Spinal cord (tissue), 10 donors: ENCODE measurements at places on chromosomes 3 and 15. TPM values are rescaled to one million over a fixed set of nuclear protein-coding genes. Genes with fewer than 3 reads are reported as not detected.

DNA sequence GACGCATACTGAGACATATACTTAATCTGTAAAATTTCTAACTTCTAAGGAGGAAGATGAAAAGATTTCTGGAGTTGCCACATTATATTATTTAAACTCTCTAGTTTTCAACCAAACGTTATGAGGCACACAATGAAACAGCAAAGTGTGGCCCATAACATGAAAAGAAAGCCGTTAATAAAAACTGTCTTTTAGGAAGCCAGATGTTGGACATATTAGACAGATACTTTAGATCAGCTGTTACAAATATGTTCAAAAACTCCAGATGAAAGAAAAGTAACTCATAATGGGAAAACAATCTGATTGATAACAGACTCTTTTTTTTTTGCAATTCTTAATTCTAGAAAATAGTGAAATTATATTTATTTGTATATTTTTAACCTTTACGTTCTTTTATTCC, 34.3 kb downstream of the ADAMTSL3 start:
- H3K36me3 ChIP-seq: no peaks in the 10 kb centered on the region
- no peak for DNase-seq
- no peak overlapping the region for H3K4me3 ChIP-seq
- no peaks in the 10 kb centered on the region for H3K27me3 ChIP-seq
- H3K27ac ChIP-seq: no peak overlapping the region

Gene SLC28A1
- total RNA-seq: 0.20 TPM

DNA sequence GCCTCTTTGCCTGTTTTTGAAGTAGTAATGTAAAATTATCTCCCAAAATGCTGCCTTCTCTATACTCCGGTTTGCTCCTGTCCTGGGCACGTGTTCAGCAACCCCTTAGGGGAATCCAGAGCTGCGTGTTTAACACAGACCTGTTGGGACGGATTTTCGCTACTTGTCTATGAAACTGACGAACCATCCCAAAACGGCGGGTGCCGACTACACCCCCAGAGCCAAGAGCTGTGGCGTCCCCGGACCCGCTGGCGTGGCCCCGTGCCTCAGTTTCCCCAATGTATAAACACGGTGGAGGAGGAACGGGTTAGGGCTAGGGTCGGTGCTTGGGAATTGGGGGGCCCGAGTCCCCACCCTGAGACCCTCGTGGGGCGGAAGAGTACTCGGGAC, 473 bp downstream of the FHIT start:
- peaks cover 13% of the 10 kb centered on the region for H3K4me1 ChIP-seq
- no peaks in the 10 kb centered on the region for H3K27me3 ChIP-seq
- no peak for DNase-seq
- H3K4me3 ChIP-seq: peak overlapping the region; percentile 81

DNA sequence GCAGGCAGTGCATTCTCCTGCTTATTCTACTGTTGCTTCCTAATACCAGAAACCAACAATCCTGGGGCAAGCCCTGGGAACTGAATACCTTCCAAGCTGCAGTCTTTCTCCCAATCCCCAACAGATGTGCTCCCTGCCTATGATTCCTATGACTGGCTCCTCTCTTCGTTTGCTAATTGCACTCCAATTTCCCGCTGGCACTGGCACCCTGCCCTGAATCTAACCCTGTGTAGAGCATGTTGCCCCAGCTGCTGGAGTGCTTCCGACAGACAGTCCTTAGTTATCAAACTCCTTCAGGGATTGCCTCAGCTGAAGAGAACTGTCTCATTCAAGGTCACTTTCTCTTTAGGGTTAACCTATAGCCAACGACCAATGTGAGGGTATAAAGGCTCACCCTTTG, 214.1 kb downstream of the NECTIN3 start:
- H3K4me1 ChIP-seq: no peaks in the 10 kb centered on the region
- no peak overlapping the region for H3K27ac ChIP-seq
- no peak overlapping the region for H3K4me3 ChIP-seq
- H3K27me3 ChIP-seq: no peaks in the 10 kb centered on the region

Gene PIGB
- total RNA-seq: 11.6 TPM

GRCh38 chr3:175295248-175296130, 436.4 kb downstream of the NAALADL2 start:
- no peak overlapping the region for H3K4me3 ChIP-seq
- no peak overlapping the region for H3K27ac ChIP-seq
- no peaks in the 10 kb centered on the region for H3K36me3 ChIP-seq
- no peak for DNase-seq

Gene ZBTB47
- 23.8 TPM for total RNA-seq

Gene ZNF502
- 13.1 TPM for total RNA-seq

DNA sequence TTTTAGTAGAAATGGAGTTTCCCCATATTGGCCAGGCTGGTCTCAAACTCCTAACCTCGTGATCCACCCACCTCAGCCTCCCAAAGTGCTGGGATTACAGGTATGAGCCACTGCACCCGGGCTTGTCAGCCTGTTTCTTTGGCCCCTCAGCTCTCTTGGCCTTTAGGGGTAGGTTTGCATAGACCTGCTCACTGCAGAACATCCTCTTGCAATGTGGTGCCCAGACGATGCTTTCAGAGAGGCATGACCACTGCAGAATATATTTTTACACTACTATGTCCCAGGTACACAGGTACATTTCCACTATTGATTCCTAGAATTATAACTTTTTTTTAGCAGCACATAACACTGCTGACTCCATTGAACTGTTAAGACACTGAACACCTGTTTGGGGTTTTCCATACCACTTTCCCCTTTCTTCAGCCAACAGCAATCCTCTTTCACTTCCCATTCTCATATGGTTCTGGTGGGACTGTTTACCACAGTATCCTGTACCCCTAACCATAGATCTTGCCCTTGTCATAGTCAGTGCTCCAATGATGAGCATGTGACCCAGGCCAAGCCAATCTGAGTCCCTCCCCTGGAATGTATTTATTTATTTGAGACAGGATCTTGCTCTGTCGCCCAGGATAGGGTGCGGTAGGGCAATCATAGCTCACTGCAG, 21.1 kb downstream of the CCDC32 start:
- H3K27me3 ChIP-seq: no peaks in the 10 kb centered on the region
- no peak overlapping the region for H3K27ac ChIP-seq
- H3K36me3 ChIP-seq: peaks cover 7% of the 10 kb centered on the region
- no peak for DNase-seq

DNA sequence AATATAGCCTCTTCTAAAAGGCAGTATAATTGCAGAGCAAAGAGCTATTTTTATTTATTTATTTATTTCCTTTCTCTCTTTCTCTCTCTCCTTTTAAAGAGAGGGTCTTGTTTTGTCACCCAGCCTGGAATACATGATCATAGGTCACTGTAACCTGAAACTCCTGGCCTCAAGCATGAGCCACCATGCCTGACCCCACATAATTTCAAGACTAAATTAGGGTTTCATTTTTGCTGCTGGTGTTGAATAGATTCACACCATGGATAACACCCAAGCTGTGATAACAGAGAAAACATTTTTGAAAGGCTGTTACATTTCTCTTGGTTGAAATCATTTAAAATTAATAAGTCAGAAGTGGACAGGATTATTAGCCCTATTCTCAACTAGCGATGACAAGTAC, 131.6 kb downstream of the LEKR1 start:
- H3K4me3 ChIP-seq: no peak overlapping the region
- no peaks in the 10 kb centered on the region for H3K36me3 ChIP-seq
- H3K27ac ChIP-seq: no peak overlapping the region
- DNase-seq: no peak
- no peaks in the 10 kb centered on the region for H3K27me3 ChIP-seq

Gene CDHR4
- 0.28 TPM for total RNA-seq

- DNase-seq: no peak
- H3K27ac ChIP-seq: no peak overlapping the region
- H3K4me1 ChIP-seq: peaks cover 15% of the 10 kb centered on the region
These were observed 73.9 kb downstream of the ARNT2 start for GRCh38 chr15:80478075-80478474.

DNA sequence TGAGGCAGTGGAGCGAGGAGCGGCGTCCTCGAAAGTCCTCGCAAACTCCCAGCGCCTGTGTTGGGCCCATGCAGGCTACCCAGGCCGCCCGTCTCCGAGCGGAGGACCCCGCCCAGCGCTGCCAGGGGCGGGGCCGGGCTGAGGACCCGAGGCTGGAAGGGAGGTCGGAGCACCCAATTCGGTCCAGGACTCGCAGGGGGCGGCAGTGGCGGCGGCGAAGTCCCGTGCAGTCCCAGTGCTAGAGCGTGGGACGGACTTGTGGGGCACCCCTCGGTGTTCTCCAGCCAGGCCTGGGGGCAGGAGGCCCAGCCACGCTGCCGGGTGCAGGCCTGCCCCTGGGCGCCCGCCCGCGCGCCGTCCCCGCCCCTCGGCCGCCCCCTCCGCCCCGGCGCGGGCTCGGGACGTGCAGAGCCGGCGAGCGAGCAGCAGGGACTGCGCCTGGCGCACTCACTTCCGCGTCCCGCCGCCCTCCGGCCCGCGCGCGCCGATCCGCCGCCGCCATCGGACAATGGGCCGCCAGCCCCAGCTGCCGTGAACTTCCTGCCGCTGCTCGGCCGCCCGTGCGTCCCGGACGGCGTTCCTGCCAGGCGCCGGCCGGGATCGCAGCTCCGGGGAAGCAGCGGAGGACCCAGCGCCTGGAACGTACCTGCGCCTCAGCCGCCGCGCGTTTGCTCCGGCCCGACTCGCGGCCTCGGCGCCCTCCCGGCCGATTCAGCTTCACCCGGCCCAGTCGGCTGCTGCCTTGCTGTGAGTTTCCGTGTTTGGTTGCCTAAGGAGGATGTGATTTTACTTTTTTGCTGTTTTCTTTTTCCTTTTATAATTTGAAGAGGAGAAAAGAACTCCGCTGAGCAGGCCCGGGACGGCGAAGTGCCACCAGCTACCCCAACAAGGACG, 596 bp upstream of the LIMD1 start:
- DNase-seq: no peak
- H3K36me3 ChIP-seq: peaks cover 11% of the 10 kb centered on the region
- H3K27ac ChIP-seq: peak overlapping the region; percentile 71
- peaks cover 54% of the 10 kb centered on the region for H3K4me1 ChIP-seq
- no peaks in the 10 kb centered on the region for H3K27me3 ChIP-seq

DNA sequence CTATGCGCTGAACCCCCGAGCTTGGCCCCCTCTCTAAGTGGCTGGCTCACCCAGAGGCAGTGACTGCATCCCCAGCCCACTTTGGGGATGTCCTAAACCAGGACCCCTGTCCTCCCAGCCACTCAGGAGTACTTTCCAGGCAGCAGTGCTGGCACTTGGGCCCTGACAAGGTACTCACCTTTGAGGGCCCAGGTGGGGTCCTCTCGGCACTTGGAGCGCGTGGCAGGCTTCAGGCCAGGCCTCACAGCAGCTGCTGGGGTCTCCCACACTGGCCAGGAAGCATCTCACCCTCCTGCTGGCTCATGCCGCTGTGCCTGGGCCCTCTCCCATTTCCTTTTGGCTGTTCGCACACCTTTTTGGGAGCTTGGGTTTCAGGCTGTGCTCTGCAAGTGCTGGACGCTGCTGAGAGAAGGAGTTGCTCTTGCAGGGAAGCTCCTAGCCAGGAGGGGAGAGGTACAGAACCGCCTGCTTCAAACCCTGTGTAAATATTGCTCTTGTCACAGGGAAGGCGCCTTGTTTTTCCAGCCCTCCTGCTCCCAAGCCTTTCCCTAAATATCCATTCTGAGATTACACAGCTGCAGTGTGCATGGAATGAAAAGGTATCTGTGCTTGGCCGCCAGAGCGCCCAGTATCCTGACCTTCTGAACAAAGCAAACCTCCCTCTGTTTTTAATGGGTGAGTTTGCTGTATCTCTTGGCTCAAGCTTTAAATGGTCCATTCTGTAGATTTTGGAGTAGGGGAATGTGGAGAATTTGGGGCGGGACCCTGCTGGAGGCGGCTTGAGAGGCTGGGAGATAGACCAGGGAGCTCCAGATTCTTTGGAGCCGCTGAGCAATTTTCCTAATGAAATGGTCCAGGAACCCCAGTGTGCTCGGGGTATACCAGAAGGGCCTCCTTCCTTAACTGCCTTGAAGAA, 45.6 kb downstream of the DNASE1L3 start:
- H3K36me3 ChIP-seq: peaks cover 29% of the 10 kb centered on the region
- peaks cover 37% of the 10 kb centered on the region for H3K4me1 ChIP-seq
- H3K27me3 ChIP-seq: no peaks in the 10 kb centered on the region
- peak overlapping the region; percentile 76 for H3K27ac ChIP-seq
- no peak overlapping the region for H3K4me3 ChIP-seq

- no peak overlapping the region for H3K4me3 ChIP-seq
- no peaks in the 10 kb centered on the region for H3K36me3 ChIP-seq
- H3K4me1 ChIP-seq: no peaks in the 10 kb centered on the region
- no peak for DNase-seq
- no peak overlapping the region for H3K27ac ChIP-seq
- no peaks in the 10 kb centered on the region for H3K27me3 ChIP-seq
These were observed 25.5 kb upstream of the PIK3R4 start for GRCh38 chr3:130772129-130772528.

DNA sequence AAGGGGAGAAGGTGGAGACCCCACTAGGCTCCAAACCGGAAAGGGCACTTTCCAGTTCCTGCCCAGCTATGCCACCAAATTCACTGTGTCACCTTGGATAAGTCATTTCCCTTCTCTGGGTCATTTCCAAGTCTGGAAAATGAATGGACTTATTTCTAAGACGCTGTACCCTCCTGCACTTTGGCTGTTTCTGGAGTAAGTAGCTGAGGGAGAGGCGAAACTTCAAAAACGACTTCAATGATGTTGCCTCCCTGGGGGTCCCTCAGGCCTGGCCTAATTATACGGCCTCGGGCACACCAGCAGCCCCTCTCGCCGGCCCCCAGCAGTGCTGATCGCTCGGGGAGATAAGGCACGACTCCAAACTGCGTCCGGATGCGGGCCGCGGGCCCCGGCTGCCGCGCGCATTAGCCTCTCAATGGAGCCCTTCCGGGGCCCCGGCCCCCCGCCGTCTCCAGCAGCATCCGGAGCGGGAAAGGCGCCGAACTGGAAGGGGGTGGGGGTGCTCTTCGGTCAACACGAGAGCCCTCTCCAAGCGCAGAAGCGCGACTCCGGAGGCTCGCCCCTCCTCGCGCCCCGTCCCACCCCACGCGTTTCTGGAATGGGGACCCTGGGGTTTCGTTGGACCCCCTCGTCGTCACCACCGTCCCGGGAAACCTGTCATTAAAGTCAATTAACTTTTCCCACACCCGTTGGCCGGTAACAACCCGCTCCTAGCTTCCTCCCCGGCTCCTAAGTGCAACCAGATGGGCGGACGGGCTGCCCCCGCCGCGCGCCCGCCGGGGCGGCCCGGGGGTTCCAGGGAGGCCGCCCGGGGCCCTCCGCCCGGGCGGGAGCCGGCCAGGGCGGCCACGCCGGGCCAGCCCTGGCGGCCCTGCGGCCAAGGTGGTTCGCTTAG, 4.8 kb downstream of the HES1 start:
- peaks cover 48% of the 10 kb centered on the region for H3K4me1 ChIP-seq
- peak overlapping the region; percentile 82 for H3K27ac ChIP-seq
- peak; percentile 29 for DNase-seq
- H3K36me3 ChIP-seq: peaks cover 9% of the 10 kb centered on the region
